ENCODE measurements at places on chromosomes 11 and 22.

DNA sequence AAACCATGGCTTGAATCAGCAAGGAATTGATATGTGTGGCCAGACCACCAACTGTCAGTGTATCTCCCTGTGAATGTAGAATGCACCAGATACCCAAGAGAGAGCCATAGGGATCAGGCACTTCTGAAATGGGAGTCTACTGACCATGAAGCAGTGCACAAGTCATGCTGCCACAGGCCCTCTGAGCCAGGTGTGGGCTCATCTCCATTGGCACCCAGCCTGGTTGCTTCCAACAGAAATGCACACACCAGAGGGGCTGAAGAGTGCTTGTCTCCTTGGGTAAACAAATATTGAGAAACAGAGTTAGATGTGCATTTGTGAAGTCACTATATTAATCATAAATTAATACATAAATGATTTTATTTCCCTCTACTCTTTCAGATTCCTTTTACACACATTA lies 28.4 kb upstream of the PANX1 start:
- no peak for DNase-seq

- DNase-seq = no peak
Measured at GRCh38 chr11:119341222-119342022, 739 bp upstream of the C1QTNF5 start.

GRCh38 chr11:74824285-74824982 lies 75.8 kb downstream of the RNF169 start:
- DNase-seq = no peak

DNA sequence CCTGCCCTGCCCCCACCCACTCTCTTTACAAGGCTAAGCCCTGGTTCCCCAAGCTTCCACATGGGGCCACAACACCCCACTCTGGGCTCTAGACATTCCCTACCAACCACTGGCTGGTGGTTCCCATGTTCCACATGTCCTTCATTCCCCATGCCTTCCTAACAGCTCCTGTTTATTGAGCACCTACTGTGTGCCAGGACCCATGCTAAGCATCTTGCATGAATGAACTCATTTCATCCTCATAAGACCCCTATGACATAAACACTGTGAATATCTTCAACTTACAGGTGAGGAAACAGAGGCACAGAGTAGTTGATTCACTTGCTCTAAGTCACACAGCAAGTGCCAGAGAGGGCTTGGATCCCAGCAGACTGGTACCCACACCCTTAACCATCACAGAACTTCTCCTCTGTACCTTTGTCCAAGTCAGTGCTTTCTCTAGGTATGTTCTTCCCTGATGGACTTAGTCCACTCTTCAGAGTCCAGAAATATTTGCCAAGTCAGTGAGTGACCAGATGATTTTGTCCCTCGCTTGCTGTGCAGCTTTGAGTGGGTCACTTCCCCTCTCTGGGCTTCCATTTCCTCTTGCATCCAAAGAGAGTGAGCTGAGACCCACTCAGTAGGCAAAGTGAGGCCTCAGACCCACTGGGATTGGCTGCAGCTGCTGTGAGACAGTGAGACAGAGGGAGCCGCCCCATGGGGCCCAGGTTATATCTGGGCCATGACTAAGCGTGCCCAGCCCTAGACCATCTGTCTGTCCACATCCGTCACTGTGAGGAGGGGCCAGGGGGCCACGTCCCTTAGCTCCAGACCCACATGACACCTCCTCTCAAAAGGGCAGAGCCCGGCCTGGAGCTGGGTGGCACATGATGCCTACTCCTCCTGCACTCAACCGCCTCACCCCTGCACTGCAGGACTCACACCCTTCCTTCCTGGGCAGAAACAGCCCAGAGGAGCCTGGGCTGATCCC lies 132.4 kb downstream of the MN1 start:
- no peak for DNase-seq

DNA sequence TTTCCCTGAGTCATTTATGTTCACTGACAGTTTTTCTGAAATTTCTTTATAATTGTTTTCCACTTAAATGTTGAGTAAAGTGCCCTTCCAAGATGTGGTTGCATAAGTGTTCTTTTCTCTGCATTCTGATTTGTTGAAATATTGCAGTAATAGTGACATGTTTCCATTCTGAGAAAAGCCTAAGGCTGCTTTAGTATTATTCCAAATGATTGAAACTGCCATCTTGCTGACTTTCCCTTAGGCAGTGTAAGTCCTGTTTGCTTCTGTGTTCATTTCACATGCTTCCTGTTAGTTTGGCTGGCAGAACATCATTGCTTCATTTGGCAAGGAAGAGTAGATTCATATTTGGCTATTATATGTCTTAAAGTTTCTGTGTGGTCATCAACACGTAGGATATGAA lies 146.5 kb downstream of the ELP4 start:
- no peak for DNase-seq

- DNase-seq = no peak
Measured at GRCh38 chr11:111206472-111206871, 39.1 kb upstream of the POU2AF2 start.

DNA sequence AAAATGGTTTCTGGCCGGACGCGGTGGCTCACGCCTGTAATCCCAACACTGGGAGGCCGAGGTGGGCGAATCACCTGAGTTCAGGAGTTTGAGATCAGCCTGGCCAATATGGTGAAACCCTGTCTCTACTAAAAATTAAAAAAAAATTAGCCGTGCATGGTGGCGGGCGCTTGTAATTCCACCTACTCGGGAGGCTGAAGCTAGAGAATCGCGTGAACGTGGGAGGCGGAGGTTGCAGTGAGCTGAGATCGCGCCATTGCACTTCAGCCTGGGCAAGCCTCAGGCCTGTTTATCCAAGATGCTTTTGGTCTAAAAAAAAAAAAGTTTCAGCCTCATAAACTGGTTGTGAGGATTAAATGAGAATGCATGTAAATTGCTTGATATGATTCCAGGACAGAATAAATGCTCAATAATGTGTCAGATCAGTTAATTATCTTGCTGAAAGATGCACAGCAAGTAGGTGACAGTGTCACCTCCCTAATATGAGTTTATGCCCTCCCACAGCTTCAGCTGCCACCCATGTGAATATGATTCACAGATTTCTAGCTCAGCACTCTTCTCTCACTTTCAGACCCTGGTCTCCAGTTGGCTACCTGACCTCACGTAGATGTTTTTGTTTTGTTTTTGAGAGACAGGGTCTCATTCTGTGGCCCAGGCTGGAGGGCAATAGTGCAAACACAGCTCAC lies 1.1 kb upstream of the ALG8 start:
- no peak for DNase-seq

DNA sequence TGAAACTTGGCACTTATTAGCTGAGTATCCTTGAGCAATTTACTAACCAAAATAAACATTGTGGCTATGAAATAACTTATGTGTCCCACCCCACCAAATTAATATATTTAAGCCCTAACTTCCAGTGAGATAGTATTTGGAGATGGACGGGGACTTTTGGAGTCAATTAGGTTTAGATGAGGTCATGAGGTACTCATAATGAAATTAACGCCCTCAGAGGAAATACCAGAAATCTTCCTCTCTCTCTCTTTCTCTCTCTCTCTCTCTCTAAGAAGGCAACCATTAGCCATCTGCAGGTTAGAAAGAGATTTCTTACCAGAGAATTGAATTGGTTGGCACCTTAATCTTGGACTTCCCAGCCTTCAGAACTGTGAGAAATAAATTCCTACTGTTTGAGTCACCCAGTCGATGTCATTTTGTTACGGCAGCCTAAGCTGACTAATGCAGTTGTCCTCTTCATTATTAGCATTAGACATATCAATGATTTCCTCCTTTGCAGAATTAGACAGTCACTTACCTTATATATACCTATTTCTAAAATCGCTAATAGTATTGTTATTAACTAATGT lies 1284.0 kb downstream of the FAM181B start:
- no peak for DNase-seq

GRCh38 chr11:44698252-44698912 lies 28.4 kb upstream of the TSPAN18 start:
- no peak for DNase-seq

DNA sequence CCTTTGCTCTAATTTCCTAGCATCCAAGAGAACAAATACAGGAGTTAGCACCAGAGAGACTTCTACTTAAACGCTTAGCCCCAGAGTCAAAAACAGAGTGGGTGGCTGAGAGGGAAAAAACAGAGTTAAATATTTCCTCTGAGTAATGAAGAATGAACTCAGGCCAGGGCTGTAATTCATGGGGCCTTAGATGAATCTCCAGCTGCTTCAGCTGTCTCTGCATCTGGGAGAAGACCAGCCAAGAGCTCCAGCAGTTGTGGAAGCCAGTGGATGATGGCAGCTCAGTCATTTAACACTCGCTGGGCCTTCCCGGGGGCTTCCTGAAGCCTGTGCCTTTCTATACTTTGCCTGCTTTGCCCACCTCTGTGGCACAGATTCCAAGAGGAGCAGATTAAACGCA lies 5.7 kb upstream of the ADAMTS15 start:
- no peak for DNase-seq

DNA sequence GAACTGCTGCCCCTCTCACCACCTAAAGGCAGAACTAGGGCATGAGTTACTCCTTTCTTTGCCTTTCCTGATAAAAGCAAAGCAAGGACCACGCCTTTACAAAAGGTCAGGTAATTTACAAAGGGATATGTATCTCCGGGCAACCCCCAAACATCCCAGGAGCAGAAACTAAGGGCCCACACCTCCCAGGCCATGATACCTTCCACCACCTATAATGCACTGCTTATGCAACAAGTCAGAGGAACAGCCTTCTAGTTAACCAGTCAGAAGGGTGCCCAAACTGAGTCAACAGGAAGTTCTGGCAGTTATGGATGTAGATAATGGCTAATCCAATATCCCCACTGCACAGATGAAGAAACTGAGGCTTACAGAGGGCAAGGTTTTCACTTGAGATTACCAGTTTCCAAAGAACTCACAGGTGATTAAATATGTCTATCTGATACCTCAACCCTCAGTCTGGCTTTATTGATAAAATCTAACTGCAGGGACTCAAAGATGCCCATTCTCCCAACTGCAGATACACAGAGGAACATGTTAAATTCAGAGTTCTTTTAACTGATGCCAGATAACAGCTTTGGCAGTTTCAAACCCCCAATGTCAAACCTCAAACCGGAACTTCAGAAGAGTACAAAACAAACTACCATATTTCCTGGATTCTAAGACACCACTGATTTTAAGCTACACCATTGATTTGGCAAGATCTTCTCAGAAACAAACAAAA lies 16.8 kb upstream of the CASTOR1 start:
- DNase-seq = no peak

DNA sequence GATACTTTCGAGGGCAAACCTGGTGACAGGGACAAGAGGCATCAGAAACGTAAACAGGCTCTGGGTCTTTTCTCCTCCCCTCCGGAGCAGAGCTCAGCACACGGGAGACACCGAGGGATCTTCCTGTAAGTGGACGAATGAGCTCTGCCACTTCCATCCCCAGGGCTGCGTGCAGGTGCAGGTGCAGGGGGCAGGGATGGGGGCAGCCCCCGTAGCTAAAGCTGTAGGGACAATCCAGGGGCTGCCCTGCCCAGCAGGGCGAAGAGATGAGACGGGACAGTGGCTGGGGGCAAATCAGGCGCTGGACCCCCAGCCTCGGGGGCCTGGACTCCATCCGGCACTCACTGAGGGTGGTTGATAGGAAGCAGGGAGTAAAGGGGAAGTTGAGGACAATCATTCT lies 505.4 kb downstream of the BRD1 start:
- no peak for DNase-seq

DNA sequence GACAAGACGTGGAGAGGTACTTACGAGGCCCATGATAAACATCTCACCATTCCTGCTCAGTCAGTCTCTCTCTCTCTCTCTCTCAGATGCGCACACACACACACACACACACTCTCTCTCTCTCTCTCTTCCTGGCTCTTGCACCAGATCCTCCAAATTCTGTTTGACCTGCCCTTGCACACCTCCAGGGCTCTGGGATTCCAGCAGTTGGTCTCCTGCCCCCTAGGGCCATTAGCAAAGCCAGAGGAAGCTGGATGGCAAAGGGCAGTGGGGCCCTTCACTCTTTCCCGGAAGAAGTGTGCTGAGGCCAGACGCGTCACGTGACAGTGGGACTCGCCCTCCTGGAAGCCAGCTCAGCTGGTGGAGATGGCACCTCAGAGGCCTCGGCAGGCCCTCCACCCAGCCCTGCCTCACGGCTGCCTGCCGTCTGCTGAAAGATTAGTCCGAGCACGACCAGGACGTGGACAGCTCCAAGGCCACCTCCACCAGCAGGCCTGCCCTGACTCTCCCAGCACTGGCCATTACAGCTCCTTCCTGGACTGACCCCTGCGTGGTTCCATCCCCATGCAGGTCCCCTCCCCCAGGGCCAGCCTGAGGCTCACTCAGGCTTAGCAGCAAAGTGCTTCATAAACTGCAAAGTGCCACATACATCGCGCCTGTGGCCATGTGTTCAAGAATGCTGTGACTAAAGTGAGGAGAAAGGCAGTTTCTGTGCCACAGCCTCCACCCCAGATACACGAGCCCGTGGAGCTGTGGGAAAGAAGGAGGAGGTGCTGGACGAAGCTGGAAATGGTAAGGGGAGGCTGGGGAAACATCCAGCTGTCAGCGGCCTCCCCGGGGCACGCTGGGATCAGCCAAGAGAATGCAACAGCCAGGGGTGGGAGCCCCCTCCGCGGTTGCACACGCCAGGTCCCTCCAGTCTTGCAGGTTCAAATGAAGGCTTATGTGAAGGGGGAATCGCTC lies 3.7 kb downstream of the PDGFB start:
- no peak for DNase-seq

- no peak for DNase-seq
Measured at GRCh38 chr22:32411402-32411801, 645 bp downstream of the RTCB start.

- no peak for DNase-seq
Measured at GRCh38 chr11:122044086-122044485, 71.9 kb downstream of the BLID start.

DNA sequence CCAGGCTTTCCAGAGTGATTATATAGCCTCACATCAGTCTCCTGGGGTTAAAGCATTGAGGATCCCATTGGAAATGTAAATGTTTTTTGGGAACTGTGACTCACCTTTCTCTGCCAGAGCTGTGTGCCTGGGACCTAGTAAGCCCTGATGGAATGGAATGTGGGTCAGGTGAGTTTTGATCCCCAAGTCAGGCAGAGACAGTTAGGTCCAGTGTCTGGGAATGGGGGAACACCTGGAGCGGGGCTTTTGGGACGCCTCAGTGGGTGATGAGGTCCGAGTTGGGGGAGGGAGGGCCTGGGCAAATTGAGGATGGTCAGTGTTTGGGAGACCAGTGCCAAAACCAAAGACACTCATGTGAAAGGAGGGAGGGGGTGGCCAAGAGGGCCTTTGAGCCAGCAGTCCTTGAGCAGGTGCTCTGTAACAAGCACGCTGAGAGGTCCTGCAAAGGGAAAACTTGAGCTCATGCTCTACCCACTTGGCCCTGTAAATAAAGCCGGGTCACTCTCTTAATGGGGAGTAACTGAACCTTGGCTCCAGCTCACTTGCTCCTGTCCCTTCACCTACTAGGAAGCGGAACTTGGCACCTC lies 104.7 kb downstream of the NAV2 start:
- DNase-seq = no peak

GRCh38 chr22:38346506-38346905 lies 29.3 kb upstream of the CSNK1E start:
- no peak for DNase-seq

GRCh38 chr22:36369004-36369921 lies 18.5 kb downstream of the MYH9 start:
- no peak for DNase-seq

Data from neural crest cell (in vitro differentiated cells).